ENCODE measurements at places on chromosomes 3 and 15. TPM values are rescaled to one million over a fixed set of nuclear protein-coding genes. Genes with fewer than 3 reads are reported as not detected.
A peak's percentile ranks its signal among the peaks of the same experiment; 100 is the strongest.

- peaks cover 82% of the 10 kb centered on the region for H3K27me3 ChIP-seq
- DNase-seq = no peak
- no peak overlapping the region for H3K4me3 ChIP-seq
- H3K36me3 ChIP-seq = no peaks in the 10 kb centered on the region
- H3K4me1 ChIP-seq = no peaks in the 10 kb centered on the region
- no peak overlapping the region for H3K27ac ChIP-seq
Measured at GRCh38 chr15:93185796-93186195, 96.8 kb upstream of the RGMA start.

GRCh38 chr3:101204246-101204645 is 116.1 kb downstream of the IMPG2 start:
- no peak overlapping the region for H3K4me3 ChIP-seq
- no peak overlapping the region for H3K27ac ChIP-seq
- no peaks in the 10 kb centered on the region for H3K4me1 ChIP-seq
- no peaks in the 10 kb centered on the region for H3K36me3 ChIP-seq

DNA sequence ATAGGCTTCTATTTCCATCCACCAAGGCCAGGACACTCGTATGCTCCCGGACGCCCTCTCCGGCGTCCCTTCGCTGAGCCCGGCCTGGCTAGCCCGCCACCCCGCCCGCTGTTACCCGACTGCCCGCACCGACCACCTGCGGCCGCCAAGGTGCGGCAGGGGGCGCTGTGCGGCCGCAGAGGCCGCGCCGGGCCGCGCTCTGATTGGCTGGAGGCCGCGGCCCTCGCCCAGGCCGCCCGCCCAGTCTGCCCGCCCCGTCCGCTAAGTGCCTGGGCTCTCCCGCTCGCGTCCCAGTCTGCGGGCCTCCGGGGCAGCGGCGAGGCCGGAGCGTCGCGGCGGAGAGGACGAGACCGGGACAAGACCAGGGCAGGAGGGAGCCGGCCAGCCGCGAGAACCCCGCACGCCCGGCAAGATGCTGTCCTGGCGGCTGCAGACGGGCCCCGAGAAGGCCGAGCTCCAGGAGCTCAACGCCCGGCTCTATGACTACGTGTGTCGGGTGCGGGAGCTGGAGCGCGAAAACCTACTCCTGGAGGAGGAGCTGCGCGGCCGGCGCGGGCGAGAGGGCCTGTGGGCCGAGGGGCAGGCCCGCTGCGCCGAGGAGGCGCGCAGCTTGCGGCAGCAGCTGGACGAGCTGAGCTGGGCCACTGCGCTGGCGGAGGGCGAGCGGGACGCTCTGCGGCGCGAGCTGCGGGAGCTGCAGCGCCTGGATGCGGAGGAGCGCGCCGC is at the start of gene SYNM:
Gene SYNM, plus strand, starts transcription at position 293 of the 726 bp plus-strand sequence. Its CDS starts 120 bp downstream, at position 413.
- H3K4me1 ChIP-seq = no peaks in the 10 kb centered on the region
- H3K27ac ChIP-seq = no peak within 1 kb of the TSS
- DNase-seq = peak; percentile 45

- no peaks in the 10 kb centered on the region for H3K27me3 ChIP-seq
- H3K27ac ChIP-seq = no peak overlapping the region
- no peak overlapping the region for H3K4me3 ChIP-seq
- H3K4me1 ChIP-seq = no peaks in the 10 kb centered on the region
Measured at GRCh38 chr3:192494174-192494573, 233.2 kb downstream of the FGF12 start.

Gene STAB1
- 0.04 TPM for total RNA-seq

DNA sequence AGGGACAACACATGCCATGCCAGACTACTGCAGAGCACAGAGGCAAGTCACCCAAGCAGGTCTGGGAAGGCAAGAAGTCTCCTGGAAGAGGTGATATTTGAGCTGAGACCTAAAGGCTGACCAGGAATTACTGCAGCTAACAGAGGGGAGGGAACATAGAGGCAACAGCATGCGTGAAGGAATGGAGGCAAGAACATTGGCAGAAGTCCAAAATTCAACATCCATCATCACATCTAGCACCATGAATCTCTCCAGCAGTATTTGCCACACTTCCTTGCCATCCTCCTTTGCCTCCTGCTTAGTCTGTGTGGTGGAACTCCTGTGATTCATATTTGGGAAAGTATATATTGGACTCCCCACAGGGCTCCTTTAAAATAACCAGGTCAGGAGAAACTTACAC is 870 bp upstream of the TSEN2 start:
- peak overlapping the region; percentile 78 for H3K4me3 ChIP-seq
- peaks cover 18% of the 10 kb centered on the region for H3K36me3 ChIP-seq
- H3K27ac ChIP-seq = peak overlapping the region; percentile 34
- DNase-seq = no peak

GRCh38 chr3:54040476-54040875 is 81.9 kb upstream of the CACNA2D3 start:
- no peak overlapping the region for H3K27ac ChIP-seq
- DNase-seq = no peak
- no peaks in the 10 kb centered on the region for H3K4me1 ChIP-seq
- H3K36me3 ChIP-seq = no peaks in the 10 kb centered on the region
- H3K4me3 ChIP-seq = no peak overlapping the region

Gene GMNC
- total RNA-seq = not detected

GRCh38 chr15:66006986-66007385 is 137.7 kb downstream of the RAB11A start:
- H3K27ac ChIP-seq = no peak overlapping the region
- peak; percentile 63 for DNase-seq
- H3K36me3 ChIP-seq = no peaks in the 10 kb centered on the region
- H3K27me3 ChIP-seq = no peaks in the 10 kb centered on the region

GRCh38 chr3:100001526-100002270 is 112.6 kb downstream of the FILIP1L start:
- no peak overlapping the region for H3K4me3 ChIP-seq
- no peaks in the 10 kb centered on the region for H3K36me3 ChIP-seq
- peak; percentile 64 for DNase-seq
- peak overlapping the region; percentile 60 for H3K27ac ChIP-seq

GRCh38 chr15:65081270-65081669 is 4.7 kb downstream of the KBTBD13 start:
- no peak overlapping the region for H3K27ac ChIP-seq
- no peaks in the 10 kb centered on the region for H3K4me1 ChIP-seq
- H3K4me3 ChIP-seq = no peak overlapping the region
- H3K27me3 ChIP-seq = peaks cover 3% of the 10 kb centered on the region
- no peaks in the 10 kb centered on the region for H3K36me3 ChIP-seq

Gene MAN2A2
- 27.1 TPM for total RNA-seq

- H3K36me3 ChIP-seq = no peaks in the 10 kb centered on the region
- H3K27me3 ChIP-seq = no peaks in the 10 kb centered on the region
- no peaks in the 10 kb centered on the region for H3K4me1 ChIP-seq
- no peak for DNase-seq
Measured at GRCh38 chr15:44243141-44243540, 45.4 kb upstream of the GOLM2 start.

Gene TRH
- not detected for total RNA-seq

DNA sequence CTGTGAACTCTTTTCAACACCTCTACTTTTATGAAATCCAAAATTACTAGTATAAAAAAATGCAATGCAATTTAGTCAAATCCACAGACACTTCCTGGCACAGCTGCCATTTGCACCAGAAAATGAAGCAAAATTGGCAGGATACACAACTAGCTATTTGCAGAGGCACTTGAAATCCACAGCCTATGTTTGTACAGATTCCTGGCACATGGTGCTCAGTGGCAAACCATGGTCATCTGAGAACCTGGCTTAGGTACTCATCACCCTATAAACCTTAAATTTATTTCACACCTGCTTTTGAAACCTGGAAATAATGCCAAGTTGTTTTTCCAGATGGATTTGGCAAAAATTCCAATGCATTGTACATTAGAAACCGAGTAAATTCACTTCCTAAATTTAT is 20.2 kb upstream of the PPM1L start:
- H3K36me3 ChIP-seq = no peaks in the 10 kb centered on the region
- no peak overlapping the region for H3K4me3 ChIP-seq
- H3K4me1 ChIP-seq = no peaks in the 10 kb centered on the region
- no peak overlapping the region for H3K27ac ChIP-seq
- no peaks in the 10 kb centered on the region for H3K27me3 ChIP-seq

Gene SLC2A2
- total RNA-seq = not detected

GRCh38 chr3:70224337-70224736 is 88.1 kb downstream of the MDFIC2 start:
- no peak overlapping the region for H3K4me3 ChIP-seq
- no peaks in the 10 kb centered on the region for H3K4me1 ChIP-seq
- H3K27me3 ChIP-seq = no peaks in the 10 kb centered on the region
- H3K36me3 ChIP-seq = no peaks in the 10 kb centered on the region

DNA sequence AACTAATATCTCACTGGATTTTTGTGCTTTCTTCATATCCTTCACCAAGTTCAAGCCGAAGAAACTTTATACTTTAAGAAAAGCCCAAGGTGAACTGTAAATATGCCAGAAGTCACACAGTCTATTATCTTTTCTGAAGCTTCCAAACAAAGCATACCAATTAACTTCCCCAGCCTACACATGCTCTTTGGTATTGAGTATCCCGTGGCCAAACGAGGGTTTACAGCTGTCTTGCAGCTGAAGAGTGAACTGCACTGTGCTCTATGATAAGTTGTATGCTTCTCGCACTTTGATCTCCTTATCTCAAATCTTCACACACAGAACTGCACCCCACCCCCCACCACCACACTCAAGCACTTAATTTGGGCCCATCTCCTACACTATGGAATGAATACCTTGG is 215.6 kb upstream of the VEPH1 start:
- H3K27ac ChIP-seq = no peak overlapping the region
- no peaks in the 10 kb centered on the region for H3K27me3 ChIP-seq
- no peak overlapping the region for H3K4me3 ChIP-seq
- H3K36me3 ChIP-seq = no peaks in the 10 kb centered on the region

DNA sequence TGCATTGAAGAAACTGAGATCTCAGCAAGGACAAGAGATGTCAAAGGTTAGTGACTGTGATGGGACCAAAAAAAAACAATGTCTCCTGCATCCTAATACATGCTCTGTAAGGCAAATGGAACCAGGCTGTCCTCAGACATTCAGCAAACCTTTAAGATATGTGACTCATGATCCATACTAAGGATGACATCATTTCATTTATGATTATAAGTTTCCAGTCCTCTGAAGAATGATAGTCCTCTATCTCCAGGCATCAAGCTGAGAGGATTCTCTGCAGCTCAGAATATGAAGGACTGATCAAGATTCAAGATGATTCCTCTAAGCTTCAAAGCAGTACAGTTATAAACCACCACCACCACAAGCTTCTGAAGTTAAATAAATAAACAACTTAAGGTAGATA is 47.6 kb downstream of the SSR3 start:
- H3K4me1 ChIP-seq = no peaks in the 10 kb centered on the region
- H3K4me3 ChIP-seq = no peak overlapping the region
- H3K36me3 ChIP-seq = no peaks in the 10 kb centered on the region
- H3K27me3 ChIP-seq = no peaks in the 10 kb centered on the region
- no peak for DNase-seq

Gene ACKR2
- 1.0 TPM for total RNA-seq

GRCh38 chr3:136075811-136076210 is 110.3 kb downstream of the PPP2R3A start:
- no peak for DNase-seq
- no peaks in the 10 kb centered on the region for H3K36me3 ChIP-seq

GRCh38 chr3:170054204-170054603 is 16.4 kb downstream of the GPR160 start:
- no peak for DNase-seq
- H3K4me3 ChIP-seq = no peak overlapping the region
- no peaks in the 10 kb centered on the region for H3K27me3 ChIP-seq
- no peak overlapping the region for H3K27ac ChIP-seq
- peaks cover 33% of the 10 kb centered on the region for H3K4me1 ChIP-seq
- H3K36me3 ChIP-seq = 0 out of 2 replicates have a peak, but pooled peaks cover 6% of the 10 kb centered on the region

Gene SHF
- total RNA-seq = 6.1 TPM

GRCh38 chr3:71468311-71469137 is 115.0 kb downstream of the FOXP1 start:
- H3K36me3 ChIP-seq = no peaks in the 10 kb centered on the region
- H3K27me3 ChIP-seq = no peaks in the 10 kb centered on the region
- no peak overlapping the region for H3K4me3 ChIP-seq
- H3K27ac ChIP-seq = no peak overlapping the region

GRCh38 chr3:31361371-31362273 is 171.1 kb upstream of the STT3B start:
- H3K4me1 ChIP-seq = no peaks in the 10 kb centered on the region
- DNase-seq = no peak
- H3K4me3 ChIP-seq = no peak overlapping the region
- H3K27me3 ChIP-seq = no peaks in the 10 kb centered on the region

DNA sequence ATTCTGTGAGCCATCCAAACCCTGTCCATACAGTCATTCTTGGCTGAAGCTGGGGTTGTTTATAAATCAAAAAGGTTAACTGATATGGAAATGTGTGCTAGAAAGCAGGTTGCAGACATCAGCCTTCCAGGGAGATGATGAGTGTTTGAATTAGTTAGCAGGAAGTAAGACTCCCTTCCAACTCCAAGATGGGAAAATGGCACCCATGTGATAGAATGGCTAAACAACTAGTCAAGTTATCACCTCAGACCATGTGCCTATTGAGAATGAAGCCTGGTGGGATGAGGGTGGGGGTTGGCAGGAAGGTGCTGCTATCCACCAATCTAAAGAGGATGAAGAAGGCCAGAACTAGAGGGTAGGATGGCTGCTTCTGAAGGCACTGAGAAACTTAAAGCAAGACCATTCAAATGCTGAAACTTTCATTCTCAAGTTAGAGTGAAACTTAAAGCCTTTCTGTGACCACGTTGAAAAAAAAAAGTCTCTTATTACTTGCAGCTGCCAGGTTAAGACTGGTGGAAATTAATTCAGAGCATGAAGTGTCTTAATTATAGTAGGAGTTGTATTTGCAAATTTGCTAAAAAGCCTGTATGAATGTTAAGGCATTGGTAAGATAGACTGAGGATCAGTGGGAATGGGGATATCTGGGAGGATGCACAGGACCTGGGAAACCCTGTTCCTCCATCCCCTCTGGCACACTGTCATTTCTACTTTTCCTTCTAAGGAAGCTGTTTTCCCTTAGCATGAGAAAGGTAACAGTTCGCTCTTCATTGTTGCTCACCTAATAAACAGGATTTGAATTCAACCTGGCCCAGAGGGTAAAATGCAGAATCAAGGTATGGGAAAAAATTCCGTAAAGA is 36.8 kb downstream of the CCR3 start:
- DNase-seq = no peak
- peaks cover 3% of the 10 kb centered on the region for H3K4me1 ChIP-seq
- H3K36me3 ChIP-seq = no peaks in the 10 kb centered on the region
- no peaks in the 10 kb centered on the region for H3K27me3 ChIP-seq

DNA sequence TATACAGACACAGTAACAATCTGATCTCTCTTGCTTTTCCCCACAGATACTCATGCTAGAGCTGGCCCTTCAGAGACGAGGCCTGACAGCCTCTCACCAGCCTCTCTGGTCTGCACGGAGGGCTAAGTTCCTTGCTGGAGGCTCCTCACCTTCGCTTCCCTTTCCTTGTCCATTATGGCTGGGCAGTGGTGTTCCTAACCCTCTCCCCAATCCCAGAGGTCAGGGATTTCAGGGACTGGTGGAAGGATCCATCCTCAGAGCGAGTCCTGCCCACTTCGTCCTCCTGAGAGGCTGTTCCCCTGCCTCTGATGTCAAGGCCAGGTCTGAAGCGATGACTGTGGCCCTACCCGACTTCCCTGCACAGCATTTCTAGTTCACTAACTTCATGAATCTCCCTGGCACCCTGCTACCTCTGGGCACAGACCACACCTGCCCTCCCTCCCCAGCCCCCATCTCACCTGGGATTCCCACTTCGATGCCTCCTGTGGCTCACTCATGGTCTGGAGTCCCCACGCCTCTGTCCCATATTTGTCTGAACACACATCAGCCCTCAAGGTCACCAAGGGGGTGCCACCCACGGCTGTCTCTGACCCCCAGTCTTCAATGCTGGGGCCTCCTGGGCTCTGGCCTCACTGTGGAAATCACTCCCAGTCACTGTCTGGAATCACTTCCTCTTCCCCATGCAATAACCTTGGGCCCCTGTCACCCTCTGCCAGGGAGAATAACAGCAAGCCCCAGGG is 124.9 kb upstream of the PRR20G start:
- no peak overlapping the region for H3K4me3 ChIP-seq
- H3K4me1 ChIP-seq = no peaks in the 10 kb centered on the region
- DNase-seq = no peak
- H3K36me3 ChIP-seq = no peaks in the 10 kb centered on the region

Measured in PC-9 (cell line).